Tibial artery (tissue), 4 donors: ENCODE measurements at places on chromosomes 6 and 20.
A peak's percentile ranks its signal among the peaks of the same experiment; 100 is the strongest.

GRCh38 chr20:45945678-45946148 is 11.2 kb downstream of the PCIF1 start:
- DNase-seq: no peak
- H3K4me1 ChIP-seq: peaks cover 4% of the 10 kb centered on the region
- peak overlapping the region; percentile 48 for H3K27ac ChIP-seq
- H3K4me3 ChIP-seq: no peak overlapping the region
- no peaks in the 10 kb centered on the region for H3K27me3 ChIP-seq

DNA sequence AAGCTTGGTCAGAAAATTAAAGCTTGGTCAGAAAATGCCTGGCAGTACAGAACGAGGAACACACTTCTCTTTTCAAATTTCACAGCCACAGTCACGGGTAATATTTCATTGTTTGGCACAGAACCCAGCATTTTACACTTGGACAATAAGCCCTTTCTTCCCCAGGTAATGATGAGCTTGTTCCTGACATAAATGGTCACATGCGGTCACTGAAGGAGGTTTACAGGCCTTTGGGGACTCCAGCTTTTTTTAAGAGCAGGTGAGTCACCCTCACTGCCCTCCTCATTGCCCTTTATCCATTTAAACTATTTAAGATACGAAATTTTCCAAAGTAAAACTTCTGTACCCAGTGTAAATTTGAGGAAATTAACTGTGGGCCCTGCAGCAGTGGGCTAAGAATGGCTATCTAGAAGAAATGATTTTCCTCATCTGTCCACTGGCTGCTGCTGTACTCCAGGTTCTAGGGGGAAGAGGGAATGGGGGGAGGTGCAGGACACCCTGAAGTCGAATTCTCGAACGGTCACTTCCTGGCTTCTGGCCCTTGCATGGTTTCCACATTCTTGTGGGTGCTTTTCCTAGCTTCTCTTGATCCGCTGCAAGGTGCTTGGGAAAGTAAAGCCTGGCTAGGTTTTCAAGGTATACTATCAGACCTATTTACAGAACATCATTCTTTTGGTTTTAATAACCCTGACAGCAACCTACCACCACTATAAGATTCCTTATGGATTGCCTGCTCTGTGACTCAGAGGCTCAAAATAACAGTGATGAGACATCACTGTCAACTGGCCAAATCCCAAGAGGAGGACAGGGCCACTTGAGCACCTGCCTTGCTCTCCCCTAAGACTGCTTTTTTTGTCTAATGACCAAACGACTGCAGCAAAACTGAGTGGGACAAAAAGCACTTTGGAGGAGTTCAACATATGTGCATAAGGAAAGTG is 75.8 kb downstream of the PREP start:
- H3K27me3 ChIP-seq: no peaks in the 10 kb centered on the region
- peaks cover 63% of the 10 kb centered on the region for H3K36me3 ChIP-seq
- H3K27ac ChIP-seq: no peak overlapping the region
- no peak for DNase-seq
- H3K4me1 ChIP-seq: peaks cover 3% of the 10 kb centered on the region
- no peak overlapping the region for H3K4me3 ChIP-seq

GRCh38 chr6:110432285-110432900 is 17.0 kb upstream of the DDO start:
- no peaks in the 10 kb centered on the region for H3K36me3 ChIP-seq
- no peak for DNase-seq
- H3K4me1 ChIP-seq: no peaks in the 10 kb centered on the region

DNA sequence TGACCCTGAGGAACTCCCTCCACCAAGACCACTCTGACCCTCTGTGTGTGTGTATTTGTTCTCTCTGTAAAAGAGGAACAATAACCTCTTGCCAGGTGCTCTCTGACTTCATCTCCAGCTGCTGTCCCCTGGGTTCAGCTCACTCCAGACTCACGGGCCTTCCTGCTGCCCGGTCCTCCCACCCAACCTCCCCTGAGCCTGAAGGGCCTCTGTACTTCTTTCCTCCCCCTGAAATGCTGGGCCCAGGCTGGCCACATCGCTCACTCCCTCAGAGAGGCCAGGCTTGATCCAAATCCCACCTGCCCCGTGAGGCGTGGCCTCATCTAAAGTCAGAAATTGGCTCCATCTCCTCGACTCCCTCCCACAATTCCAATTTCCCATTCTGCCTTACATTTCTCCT is 202.4 kb downstream of the PRKN start:
- no peak overlapping the region for H3K27ac ChIP-seq
- H3K36me3 ChIP-seq: no peaks in the 10 kb centered on the region
- DNase-seq: no peak
- H3K4me1 ChIP-seq: no peaks in the 10 kb centered on the region

GRCh38 chr6:158009114-158009891 is 27.6 kb downstream of the SYNJ2 start:
- H3K36me3 ChIP-seq: no peaks in the 10 kb centered on the region
- peak; percentile 56 for DNase-seq
- peak overlapping the region; percentile 25 for H3K27ac ChIP-seq
- peaks cover 38% of the 10 kb centered on the region for H3K4me1 ChIP-seq
- H3K4me3 ChIP-seq: no peak overlapping the region

GRCh38 chr6:141026504-141026903 is 1106.2 kb upstream of the GJE1 start:
- no peak for DNase-seq
- no peaks in the 10 kb centered on the region for H3K36me3 ChIP-seq
- no peak overlapping the region for H3K4me3 ChIP-seq
- peaks cover 6% of the 10 kb centered on the region for H3K4me1 ChIP-seq

- peaks cover 5% of the 10 kb centered on the region for H3K4me1 ChIP-seq
- peaks cover 22% of the 10 kb centered on the region for H3K36me3 ChIP-seq
- DNase-seq: no peak
- no peaks in the 10 kb centered on the region for H3K27me3 ChIP-seq
- no peak overlapping the region for H3K4me3 ChIP-seq
These were observed 6.0 kb downstream of the APMAP start for GRCh38 chr20:24986436-24987015.

- DNase-seq: peak; percentile 31
- no peaks in the 10 kb centered on the region for H3K4me1 ChIP-seq
- H3K27me3 ChIP-seq: peaks cover 25% of the 10 kb centered on the region
- H3K4me3 ChIP-seq: no peak overlapping the region
- H3K27ac ChIP-seq: no peak overlapping the region
These were observed 9.3 kb downstream of the MOG start for GRCh38 chr6:29665942-29666825.

DNA sequence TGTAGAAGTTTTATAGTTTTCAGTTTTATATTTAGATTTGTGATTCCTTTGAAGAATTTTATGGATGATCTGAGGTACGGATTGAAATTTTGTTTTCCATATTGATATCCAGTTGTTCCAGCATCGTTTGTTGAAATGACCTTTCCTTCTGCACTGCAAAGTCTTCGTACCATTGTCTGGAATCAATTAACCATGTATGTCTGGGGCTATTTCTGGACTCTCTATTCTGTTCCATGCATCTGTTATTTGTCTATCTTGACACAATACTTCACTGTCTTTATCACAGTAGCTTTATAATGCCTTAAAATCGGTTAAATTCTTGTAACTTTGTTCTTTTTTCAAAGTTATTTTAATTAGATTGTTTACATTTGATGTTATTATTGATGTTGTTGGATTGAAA is 154.9 kb downstream of the FARS2 start:
- no peak overlapping the region for H3K4me3 ChIP-seq
- no peak for DNase-seq
- no peaks in the 10 kb centered on the region for H3K36me3 ChIP-seq
- H3K27me3 ChIP-seq: no peaks in the 10 kb centered on the region
- no peak overlapping the region for H3K27ac ChIP-seq

GRCh38 chr20:24423390-24424313 is 45.8 kb upstream of the SYNDIG1 start:
- H3K4me3 ChIP-seq: no peak overlapping the region
- no peaks in the 10 kb centered on the region for H3K4me1 ChIP-seq
- H3K36me3 ChIP-seq: no peaks in the 10 kb centered on the region
- no peaks in the 10 kb centered on the region for H3K27me3 ChIP-seq
- H3K27ac ChIP-seq: no peak overlapping the region

- no peak overlapping the region for H3K27ac ChIP-seq
- H3K36me3 ChIP-seq: no peaks in the 10 kb centered on the region
- no peaks in the 10 kb centered on the region for H3K4me1 ChIP-seq
These were observed 43.3 kb upstream of the CHRNA4 start for GRCh38 chr20:63404129-63405085.

DNA sequence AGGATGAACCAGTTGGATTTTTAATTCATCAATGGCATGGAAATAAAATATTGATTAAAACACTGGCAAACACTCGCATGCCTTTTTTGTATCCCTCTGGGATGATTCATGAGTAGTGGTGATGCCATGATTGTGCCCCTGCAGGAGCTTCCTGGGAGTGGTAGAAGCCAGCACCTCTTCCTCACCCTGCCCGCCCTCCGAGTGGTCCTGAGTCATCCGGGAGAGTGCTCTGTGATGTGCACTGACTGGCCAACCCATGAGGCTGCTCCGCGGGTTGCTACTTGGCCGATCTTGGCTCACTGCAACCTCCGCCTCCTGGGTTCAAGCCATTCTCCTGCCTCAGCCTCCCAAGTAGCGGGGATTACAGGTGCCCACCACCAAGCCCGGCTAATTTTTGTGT is 27.4 kb downstream of the GJA10 start:
- H3K36me3 ChIP-seq: no peaks in the 10 kb centered on the region
- DNase-seq: no peak
- H3K27ac ChIP-seq: no peak overlapping the region
- H3K4me1 ChIP-seq: no peaks in the 10 kb centered on the region

DNA sequence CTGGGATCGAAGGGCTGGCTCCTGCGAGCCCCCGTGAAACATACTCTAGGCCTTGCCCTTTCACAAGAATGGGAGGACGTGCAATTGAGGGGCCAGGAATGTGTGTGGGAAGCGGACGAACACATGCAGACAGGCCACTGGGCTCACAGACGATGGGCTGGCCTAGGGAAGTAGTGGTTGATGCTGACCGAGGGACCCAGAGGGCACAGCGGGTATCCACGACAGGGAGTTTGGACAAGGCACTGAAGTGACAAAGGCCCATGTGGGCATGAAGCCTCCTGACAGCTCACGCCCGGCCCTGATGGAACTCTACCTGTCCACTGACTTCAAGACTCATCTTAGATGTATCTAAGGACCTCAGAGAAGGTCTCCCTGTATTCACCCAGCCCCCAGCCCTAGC is 52.2 kb downstream of the MYH7B start:
- H3K27ac ChIP-seq: no peak overlapping the region
- no peak overlapping the region for H3K4me3 ChIP-seq

DNA sequence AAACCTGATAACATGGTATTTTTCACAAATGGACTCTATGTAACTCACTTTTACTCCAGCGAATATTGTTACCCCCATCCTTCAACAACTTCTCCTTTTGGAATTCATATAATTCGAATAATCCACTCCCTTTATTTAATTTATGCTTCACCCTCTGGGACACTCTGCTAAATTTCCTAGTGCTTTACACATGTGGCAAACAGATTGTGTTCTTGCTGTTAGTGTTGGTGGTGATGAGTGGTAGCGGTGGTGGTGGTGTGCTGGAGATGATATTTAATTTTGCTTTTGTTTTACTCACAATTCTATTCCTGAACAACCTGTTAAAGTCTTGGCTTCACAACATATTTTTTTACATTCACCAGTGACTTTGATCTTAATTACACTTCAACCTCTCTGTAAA is 32.8 kb downstream of the HTR1B start:
- no peak for DNase-seq
- H3K4me1 ChIP-seq: peaks cover 28% of the 10 kb centered on the region
- no peak overlapping the region for H3K27ac ChIP-seq
- no peaks in the 10 kb centered on the region for H3K27me3 ChIP-seq
- no peak overlapping the region for H3K4me3 ChIP-seq

DNA sequence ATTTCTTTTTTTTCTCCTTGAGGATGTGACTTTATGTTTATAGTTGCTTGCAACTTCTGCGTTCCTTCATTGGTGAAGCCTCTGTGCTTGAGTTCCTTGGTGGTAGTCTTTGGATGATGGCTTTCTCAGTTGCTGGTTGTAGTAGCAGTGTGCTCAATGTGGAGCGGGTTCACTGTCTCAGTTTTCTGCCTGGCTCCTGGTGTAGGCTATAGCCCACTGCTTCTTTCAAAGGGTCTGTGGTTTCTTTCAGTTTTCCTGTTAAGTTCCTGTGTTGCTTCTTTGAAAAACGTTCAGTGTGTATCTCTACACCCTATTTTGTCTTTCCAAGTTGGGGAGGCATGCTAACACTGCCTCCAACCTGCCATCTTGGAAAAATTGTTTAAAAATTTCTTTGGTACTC is 33.9 kb upstream of the ZBTB24 start:
- H3K4me1 ChIP-seq: no peaks in the 10 kb centered on the region
- H3K27ac ChIP-seq: no peak overlapping the region

GRCh38 chr6:493840-494239 is 102.3 kb downstream of the IRF4 start:
- H3K27me3 ChIP-seq: no peaks in the 10 kb centered on the region
- no peaks in the 10 kb centered on the region for H3K4me1 ChIP-seq
- DNase-seq: no peak
- no peak overlapping the region for H3K4me3 ChIP-seq
- peaks cover 46% of the 10 kb centered on the region for H3K36me3 ChIP-seq

- H3K27ac ChIP-seq: no peak overlapping the region
- H3K36me3 ChIP-seq: no peaks in the 10 kb centered on the region
- H3K4me3 ChIP-seq: no peak overlapping the region
- no peaks in the 10 kb centered on the region for H3K27me3 ChIP-seq
These were observed 599.1 kb downstream of the MEI4 start for GRCh38 chr6:78251931-78252330.

DNA sequence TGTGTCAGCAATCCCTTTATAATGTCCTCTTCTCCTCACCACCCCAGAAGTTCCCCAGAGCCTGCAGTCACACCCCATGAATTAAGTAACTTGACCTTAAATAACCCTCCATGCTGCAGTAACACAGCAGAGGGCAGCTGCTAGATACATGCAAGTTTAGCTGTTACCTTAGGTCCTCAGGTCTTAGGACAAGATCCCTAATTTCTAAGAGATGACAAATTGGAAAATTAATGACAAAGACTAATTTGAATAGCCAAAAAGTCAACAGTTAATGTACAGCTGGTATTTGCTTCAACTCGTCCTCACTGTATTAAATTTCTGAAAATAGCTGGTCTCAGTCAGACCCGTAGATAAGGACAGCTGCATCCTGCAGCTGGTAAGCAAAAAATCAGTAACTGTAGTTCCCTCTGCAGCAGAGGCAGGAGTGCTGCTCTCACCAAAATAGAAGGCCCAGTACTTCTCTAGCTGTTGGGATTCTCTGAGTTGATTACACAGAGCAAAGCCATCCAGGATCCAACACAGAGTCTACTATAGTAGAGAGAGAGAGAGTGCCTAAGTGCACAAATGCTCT is 62.4 kb downstream of the TNFRSF21 start:
- no peak for DNase-seq
- no peaks in the 10 kb centered on the region for H3K27me3 ChIP-seq
- H3K27ac ChIP-seq: no peak overlapping the region
- no peaks in the 10 kb centered on the region for H3K4me1 ChIP-seq
- H3K36me3 ChIP-seq: no peaks in the 10 kb centered on the region
- H3K4me3 ChIP-seq: no peak overlapping the region

GRCh38 chr20:38221119-38221589 is 39.4 kb downstream of the KIAA1755 start:
- DNase-seq: peak; percentile 85
- H3K27ac ChIP-seq: peak overlapping the region; percentile 9
- H3K4me1 ChIP-seq: peaks cover 16% of the 10 kb centered on the region
- H3K4me3 ChIP-seq: no peak overlapping the region
